ENCODE measurements at places on chromosomes 16 and 17. TPM values are rescaled to one million over a fixed set of nuclear protein-coding genes. Genes with fewer than 3 reads are reported as not detected.

The KRTAP17-1 gene
- 38.6 TPM for total RNA-seq

The MPP2 gene
- total RNA-seq: 4.2 TPM

The LGALS9C gene
- total RNA-seq: 0.30 TPM

The CA4 gene
- 3.5 TPM for total RNA-seq

The SLC6A2 gene
- total RNA-seq: 26.1 TPM

The C1QTNF8 gene
- total RNA-seq: not detected

The EFNB3 gene
- 7.1 TPM for total RNA-seq

The CES5A gene
- total RNA-seq: 0.56 TPM

The MYH8 gene
- not detected for total RNA-seq

The GPR179 gene
- total RNA-seq: not detected

The CNTD1 gene
- 1.4 TPM for total RNA-seq

The SARM1 gene
- total RNA-seq: 13.9 TPM

The KRT40 gene
- total RNA-seq: 12.3 TPM

The MBTPS1 gene
- 73.3 TPM for total RNA-seq

The MRM3 gene
- total RNA-seq: 28.9 TPM

The RNF43 gene
- 20.0 TPM for total RNA-seq

The CCL8 gene
- not detected for total RNA-seq

The TEN1 gene
- total RNA-seq: 43.7 TPM

The C17orf107 gene
- total RNA-seq: 13.4 TPM

The CTCF gene
- 49.9 TPM for total RNA-seq

The CTRB2 gene
- not detected for total RNA-seq

The B4GALNT2 gene
- total RNA-seq: 0.04 TPM

The MMP25 gene
- total RNA-seq: 0.30 TPM

The PDIA2 gene
- total RNA-seq: not detected

The IL17C gene
- total RNA-seq: not detected

The NPW gene
- total RNA-seq: not detected

The CACNG5 gene
- total RNA-seq: not detected

The MYH10 gene
- total RNA-seq: 17.2 TPM

The TBC1D3G gene
- total RNA-seq: not detected

The MAPT gene
- total RNA-seq: 7.6 TPM

The ATP2C2 gene
- 53.9 TPM for total RNA-seq

The MC1R gene
- total RNA-seq: 5.0 TPM

The DCTPP1 gene
- 18.3 TPM for total RNA-seq

The PNMT gene
- total RNA-seq: 3.8 TPM

The KCNH6 gene
- total RNA-seq: 0.08 TPM

The NPIPA8 gene
- not detected for total RNA-seq

The ANKRD40CL gene
- not detected for total RNA-seq

The KIF2B gene
- not detected for total RNA-seq

The SHPK gene
- total RNA-seq: 18.2 TPM

The SETD6 gene
- total RNA-seq: 64.9 TPM

The G6PC3 gene
- total RNA-seq: 14.8 TPM

The MT4 gene
- 937 TPM for total RNA-seq

The SMIM5 gene
- total RNA-seq: 9.4 TPM

The PRM3 gene
- total RNA-seq: not detected

The HOXB6 gene
- total RNA-seq: 4.6 TPM

The PITPNM3 gene
- 19.5 TPM for total RNA-seq

The YPEL3 gene
- total RNA-seq: 239 TPM

The ANKFN1 gene
- 3.1 TPM for total RNA-seq

The PLEKHH3 gene
- 46.0 TPM for total RNA-seq

The TBC1D3H gene
- not detected for total RNA-seq

The FZD2 gene
- 1.1 TPM for total RNA-seq

The NAA60 gene
- total RNA-seq: 42.2 TPM

The NOTUM gene
- total RNA-seq: 1.1 TPM

The KPNA2 gene
- total RNA-seq: 10.6 TPM
